CD4-positive, alpha-beta T cell treated with Interleukin-2 at 100 ng/mL for 4 hours (primary cell): ENCODE measurements at places on chromosomes 1 and 21.
A peak's percentile ranks its signal among the peaks of the same experiment; 100 is the strongest.

DNA sequence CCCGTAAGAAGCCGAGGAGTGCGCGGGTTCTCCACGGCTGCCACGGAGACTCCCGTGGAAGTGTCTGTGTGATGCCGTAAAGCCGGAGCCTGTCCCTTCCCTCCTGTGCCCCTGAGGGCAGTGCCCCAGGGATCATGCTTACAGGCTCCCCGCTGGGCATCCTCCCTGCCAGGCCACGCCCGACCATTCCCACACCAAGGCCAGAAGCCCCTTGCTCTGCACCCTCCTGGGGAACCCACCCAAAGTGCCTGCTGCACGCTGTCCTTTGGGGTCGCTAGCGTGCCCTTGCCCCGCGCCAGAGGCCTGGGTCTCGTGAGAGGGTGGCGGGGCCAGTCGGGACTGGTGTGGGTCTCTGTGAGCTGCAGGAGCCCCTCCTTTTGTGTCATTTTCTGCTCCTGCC, 228.5 kb upstream of the C1orf174 start:
- no peak for DNase-seq

DNA sequence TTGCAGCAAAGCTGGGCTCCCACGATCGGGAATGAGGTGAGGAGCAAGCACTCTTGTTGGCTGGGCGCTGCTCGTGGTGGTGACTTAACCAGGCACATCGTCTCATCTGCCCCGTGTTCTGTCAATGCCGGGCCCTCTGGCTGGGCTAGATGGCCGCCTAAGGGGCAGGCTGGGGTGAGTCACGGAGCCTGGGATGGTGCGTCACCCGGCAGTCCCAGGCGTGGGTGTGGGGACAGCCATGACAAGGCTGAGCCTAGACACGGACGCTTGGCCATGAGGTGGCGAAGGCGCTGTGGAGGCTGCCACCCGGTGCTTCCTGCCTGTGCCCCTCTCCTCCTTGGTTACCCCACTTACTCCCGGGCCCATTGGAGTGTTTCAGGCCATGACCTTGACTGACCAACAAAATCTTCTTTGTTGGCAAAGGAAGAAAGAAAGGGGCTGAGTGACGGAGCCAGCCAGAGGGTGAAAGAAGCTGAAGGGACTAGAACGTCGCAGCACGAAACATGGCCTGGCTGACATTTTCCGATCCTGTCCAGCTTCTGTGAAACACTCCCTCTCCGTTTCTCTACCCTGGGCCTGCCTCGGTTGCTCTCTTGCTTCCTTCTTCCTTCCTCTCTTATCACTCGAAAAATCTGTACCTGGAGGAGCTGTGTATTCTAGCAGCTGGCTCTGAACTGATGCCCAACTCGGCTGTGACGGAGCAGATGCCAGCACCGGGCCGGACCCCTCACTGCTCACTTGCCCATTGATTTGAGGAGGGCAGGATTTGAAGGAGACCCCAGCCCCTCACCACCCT, 596 bp downstream of the CD247 start:
- peak; percentile 91 for DNase-seq

GRCh38 chr1:95023399-95024043, 49.2 kb downstream of the ALG14 start:
- no peak for DNase-seq

- DNase-seq = no peak
Observed at GRCh38 chr1:57361516-57361915, 62.3 kb downstream of the DAB1 start.

GRCh38 chr1:91221017-91221416, 183.6 kb downstream of the HFM1 start:
- no peak for DNase-seq

DNA sequence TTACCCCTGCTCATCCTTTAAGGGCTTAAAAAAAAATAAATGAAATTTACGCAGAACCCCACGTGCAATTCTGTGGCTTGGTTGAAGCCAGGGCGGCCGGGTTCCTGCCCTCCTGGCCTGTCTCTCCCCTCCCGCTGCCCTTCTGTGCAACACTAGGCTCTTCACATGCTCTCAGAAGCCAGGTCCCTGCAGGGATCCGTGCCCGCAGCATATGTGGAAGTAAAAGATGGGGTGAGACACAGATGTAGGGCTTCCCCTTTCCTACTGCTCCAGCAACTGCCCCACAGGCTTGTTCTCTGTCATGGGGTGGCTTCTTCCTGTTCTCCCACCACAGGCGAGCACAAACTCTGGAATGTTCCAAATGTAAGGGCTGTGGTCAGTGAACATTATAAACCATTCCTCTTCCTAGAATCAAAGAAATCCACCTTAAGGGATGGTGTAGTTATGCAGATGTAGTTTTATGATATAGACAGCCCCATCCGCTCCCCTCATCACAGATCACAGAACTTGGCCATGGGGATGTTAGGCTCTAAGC, 535.4 kb downstream of the KIF26B start:
- no peak for DNase-seq

DNA sequence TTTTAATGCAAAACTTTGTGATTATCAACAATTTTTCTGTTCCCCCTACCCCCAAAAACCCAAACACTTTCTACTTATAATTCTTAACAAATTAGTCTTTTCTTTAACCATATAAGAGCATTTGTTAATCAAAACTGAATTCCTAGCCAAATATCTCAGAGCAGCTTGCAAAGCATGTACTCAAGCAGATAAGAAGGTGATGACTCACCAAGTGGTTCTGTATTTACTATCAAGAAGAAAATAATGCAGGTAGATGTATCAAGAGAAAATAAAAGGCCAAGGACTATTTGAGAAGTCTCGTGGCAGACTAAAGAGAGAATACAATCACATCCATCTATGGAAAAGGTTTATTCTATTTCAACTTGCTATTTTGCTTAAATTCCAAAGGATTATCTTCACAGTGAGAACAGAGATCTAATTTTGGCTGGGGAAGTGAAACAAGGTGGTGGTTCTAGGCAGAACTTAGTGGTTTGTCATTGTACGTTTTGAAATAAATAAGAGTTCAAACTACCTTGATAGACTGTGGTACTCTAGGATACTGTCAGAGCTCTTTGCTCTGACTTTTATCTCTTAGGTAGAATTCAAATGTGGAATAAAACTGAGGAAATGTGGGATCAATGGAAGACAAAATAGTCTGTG, 94.7 kb upstream of the NRIP1 start:
- DNase-seq = no peak

DNA sequence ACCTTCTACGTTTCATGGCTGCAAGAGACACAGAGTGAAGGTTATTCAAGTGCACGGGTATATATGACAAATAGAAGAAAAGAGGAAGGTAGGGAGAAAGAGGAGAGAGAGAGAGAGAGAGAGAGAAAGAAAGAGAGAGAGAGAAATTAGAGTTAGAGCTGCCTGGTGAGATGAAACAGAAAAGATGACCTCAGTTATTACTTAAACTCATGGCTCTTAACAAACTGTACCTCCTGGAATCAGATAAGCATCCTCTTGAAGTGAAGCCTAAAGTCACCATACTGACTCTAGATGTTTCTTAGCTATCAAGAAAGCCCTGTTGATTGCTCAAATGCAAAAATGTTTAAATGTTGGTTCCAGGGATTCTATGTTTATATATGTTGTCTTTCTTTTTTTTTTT, 597.7 kb upstream of the ZP4 start:
- DNase-seq = no peak

GRCh38 chr21:19510057-19510456, 1106.5 kb upstream of the TMPRSS15 start:
- no peak for DNase-seq

DNA sequence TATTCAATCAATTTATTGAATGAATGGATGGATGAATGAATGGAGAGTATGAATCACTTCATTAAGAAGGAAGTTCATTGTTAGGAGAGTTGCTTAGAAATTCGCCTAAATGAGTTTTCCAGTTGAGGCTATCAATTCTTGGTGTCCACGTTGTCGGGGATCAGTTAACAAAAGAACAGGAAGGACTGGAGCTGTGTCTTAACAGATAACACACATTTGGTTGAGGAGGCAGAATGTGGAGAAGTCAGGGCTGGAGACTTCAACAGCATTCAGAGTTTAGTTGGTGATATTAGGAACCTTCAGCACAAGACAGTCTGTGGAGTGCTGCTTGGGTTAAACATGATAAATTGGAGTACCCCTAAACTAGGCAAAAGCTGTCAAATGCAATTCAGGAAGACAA, 33.7 kb downstream of the ZBTB18 start:
- no peak for DNase-seq

GRCh38 chr1:66940981-66941380, 16.2 kb downstream of the MIER1 start:
- DNase-seq = no peak

DNA sequence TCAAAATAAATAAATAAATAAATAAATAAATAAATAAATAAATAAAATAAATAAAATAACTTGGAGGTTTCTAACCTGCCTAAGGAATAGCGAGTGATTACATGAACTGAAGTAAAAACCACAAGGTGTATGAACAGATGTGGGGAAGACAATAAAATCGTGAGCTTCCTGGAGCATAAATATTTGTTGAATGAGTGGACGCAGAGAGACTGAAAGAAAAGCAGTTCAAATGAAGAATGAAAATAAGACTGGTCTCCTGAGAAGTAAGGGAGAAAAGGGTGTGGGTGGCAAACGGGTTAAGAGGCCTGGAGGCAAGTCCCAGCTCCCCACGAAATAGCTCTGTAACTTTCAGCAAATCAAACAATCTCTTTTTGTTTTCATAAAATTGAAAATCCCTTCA, 33.6 kb downstream of the CHML start:
- no peak for DNase-seq

DNA sequence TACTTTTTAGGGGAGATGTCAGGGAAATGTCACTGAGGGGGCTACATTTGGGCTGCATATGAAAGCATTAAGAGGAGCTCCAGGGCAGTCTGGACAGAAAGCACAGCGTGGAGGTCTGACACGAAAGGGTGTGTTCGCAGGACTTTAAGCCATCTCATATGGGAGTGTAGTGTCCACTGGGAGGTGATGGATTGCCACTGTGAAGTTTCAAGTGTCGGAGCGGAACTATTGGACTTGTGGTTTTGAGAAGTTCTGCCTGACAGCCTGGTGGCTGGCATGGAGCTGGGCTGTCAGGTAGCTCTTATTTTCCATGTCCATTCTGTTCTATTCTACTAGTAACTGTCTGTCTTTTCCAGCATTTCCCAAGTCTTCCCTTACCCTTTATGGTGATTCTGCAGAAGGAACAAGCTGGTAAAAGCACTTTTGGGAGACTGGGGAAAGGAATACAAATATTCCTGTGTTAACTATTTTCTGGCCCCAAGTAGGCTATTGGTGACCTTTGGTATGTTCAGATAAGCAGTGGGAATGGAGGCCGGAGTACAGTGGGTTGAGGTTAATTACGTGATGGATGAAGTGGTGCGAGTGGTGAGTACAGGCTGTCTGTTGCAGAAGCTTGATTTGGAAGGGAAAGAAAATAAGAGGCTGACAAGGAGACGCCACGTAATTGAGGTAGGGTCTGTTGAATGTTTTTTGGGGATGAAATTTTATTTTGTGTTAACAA, 19.3 kb downstream of the B3GALT5 start:
- DNase-seq = no peak

DNA sequence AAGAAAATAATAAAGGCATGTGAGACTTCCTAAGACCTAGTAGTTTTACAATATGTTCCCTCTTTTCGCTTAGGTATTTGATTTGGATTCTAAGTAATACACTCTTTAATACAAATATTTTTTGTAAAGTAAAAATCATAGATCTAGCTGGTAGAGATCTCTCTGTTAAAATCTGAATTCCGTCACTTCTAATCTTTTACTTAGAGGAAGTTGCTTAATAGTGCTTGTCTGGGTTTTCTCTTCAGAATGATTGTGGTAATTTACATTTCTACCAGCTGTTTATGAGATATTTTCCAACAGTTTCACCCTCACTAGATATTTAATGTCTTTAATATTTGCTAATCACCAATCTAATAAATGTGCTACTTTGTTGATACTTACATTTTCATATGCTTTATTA, 23.3 kb downstream of the RBM11 start:
- no peak for DNase-seq

- DNase-seq = no peak
Observed at GRCh38 chr1:52554756-52555155, 1.9 kb upstream of the TUT4 start.

GRCh38 chr1:246258250-246258649, 248.8 kb downstream of the SMYD3 start:
- DNase-seq = no peak

DNA sequence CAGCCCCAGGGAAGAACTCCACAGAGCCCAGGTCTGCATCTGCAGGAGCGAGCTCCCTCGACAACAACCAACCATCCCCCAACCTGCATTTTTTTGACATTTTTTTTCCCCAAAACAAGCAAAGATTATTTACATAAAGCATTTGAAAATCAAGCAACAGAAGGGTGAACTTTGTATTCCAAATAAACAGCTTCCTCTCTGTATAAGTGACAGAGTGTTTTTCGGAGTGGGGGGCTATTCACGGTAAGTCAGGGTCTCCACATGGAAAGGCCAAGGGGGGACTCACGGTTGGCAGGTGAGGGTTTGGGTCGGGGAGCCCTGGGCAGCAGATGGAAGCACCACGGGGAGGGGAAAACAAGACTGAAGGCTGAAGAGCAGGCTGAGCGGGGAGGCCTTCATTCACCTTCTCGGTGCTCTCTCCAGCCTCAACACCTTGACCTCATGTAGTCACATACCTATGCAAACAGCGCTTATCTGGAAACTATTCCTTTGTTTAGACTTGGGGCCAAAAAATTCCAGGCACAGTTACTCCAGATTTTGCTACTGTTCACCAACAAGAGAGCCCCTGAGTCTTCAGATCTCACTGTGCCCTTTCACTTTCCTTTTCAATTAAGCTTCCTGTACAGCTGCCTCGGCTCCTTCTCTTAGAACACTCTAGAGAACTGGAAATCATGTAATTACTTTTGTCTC, 27.6 kb downstream of the C2CD2 start:
- DNase-seq = peak; percentile 63

- DNase-seq = no peak
Observed at GRCh38 chr1:205599669-205600042, 32.2 kb downstream of the ELK4 start.

DNA sequence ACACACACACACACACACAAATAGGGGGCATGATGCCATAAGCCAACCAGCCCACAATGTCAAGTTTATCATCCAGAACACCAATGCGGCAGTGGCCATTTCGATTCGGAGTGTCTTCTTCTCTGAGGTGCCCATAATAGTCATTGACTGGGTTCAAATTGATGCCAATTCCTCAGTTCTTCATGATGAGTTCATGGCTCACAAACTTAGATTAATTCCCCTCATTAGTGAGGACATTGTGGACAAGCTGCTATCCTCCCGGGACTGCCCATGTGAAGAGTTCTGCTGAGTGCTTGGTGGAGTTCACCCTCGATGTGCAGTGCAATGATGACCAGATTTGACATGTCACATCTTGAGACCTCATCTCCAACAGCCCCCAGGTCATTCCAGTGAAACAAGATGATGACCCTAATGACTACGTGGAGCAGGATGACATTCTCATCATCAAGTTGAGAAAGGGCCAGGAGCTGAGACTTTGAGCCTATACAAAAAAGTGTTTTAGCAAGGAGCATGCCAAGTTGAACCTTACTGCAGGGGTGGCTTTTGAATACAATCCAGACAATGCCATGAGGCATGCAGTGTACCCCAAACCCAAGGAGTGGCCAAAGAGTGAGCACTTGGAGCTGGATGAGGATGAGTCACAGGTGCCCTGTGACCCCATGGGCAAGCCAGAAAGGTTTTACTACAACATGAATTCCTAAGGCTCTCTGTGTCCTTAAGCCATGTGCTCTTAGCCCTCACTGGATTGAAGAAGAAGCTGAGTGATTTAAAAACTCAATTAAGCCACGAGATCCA, 211.6 kb upstream of the SAMSN1 start:
- DNase-seq = no peak

- no peak for DNase-seq
Observed at GRCh38 chr1:81113688-81114087, 687.0 kb upstream of the ADGRL2 start.

GRCh38 chr1:180358649-180359048, 128.6 kb downstream of the LHX4 start:
- DNase-seq = no peak

- no peak for DNase-seq
Observed at GRCh38 chr21:10466200-10466599, 55.2 kb upstream of the TPTE start.
